ENCODE measurements at places on chromosomes 7 and 10.

- DNase-seq: no peak
These were observed 208.1 kb downstream of the TCF7L2 start for GRCh38 chr10:113158183-113158582.

GRCh38 chr7:134842886-134843430, 63.5 kb downstream of the CALD1 start:
- no peak for DNase-seq

GRCh38 chr10:91771907-91772306, 26.3 kb upstream of the TNKS2 start:
- no peak for DNase-seq

DNA sequence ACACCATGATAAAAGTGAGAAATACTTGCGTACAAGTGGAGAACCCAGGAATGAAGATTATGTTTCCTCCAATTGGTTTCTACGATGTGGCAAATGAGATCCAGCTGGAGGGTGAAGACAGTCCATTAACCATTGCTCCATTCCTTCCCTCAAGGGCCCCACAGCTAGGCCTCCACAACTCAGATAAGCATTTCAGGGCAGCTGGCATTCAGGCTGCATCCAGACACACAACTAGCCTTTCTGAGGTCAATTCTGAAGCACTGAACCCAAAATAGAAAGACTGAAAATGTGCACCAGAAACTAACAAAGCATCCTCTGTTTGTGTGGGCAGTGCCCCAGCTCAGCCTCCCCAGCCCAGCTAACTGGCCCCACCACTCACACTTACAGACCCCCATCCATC, 94.8 kb downstream of the GSAP start:
- no peak for DNase-seq

GRCh38 chr10:3179174-3179573, 6.6 kb upstream of the PITRM1 start:
- no peak for DNase-seq

DNA sequence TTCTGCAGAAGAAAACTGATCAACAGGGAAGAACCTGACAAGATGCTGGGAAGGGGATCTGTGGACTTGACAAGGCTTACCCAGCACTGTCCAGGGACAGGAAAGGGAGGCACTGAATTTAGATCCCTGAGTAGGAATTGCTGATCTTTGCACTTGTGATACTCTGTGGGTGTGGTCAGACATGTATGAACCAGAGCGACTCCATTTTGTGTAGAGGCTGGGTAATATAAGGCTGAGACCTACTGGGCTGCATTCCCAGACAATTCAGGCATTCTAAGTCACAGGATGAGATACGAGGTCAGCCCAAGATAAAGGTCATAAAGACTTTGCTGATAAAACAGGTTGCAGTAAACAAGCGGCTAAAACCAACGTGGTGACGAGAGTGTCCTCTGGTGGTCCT, 60.7 kb downstream of the CCDC3 start:
- no peak for DNase-seq

Data from DMS153 (cell line).